Choroid plexus epithelial cell (primary cell): ENCODE measurements at places on chromosomes 5 and 9.

DNA sequence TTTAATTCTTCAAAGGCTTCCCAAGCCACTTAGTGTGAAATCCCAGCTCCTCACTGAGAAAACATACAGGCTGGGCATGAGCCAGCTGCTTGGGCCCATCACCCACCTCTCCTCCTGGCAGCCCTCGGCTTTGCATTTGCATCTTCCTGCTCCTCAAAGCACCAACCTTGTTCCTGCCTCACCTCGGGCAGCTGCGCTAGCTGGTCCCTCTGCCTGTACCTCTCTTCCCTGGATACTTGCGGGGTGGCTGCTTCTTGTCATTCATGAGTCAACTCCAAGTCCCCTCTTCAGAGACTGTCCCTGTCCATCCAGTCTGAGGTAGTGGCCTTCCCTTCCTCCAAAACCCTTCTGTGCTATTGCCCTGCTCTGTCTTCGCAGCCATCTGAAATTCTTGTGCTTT lies 116.1 kb upstream of the CXCL14 start:
- DNase-seq: no peak

GRCh38 chr5:7087719-7088297 lies 308.1 kb upstream of the ADCY2 start:
- no peak for DNase-seq

- peak; percentile 82 for DNase-seq
Observed at GRCh38 chr9:94002316-94003140, 47.4 kb upstream of the BARX1 start.

DNA sequence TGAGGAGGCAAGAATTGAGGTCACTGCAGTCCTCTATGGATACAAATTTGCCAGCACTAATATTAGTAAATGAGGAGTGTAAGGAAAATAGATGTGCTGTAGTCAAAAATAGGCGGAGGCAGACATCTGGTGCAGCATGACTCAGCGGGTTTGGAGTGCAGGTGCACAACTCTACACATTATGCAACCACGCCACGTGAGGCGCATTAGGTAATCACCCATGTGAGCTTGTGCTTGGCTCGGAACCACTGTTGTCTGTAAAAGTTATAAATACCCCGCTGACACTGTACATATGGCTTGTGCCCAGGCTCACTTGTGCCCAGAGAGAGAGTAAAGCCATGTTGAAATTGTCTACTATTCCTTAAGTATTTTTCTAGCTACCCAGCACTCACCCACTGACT lies 623.5 kb upstream of the NUDT12 start:
- peak; percentile 49 for DNase-seq

DNA sequence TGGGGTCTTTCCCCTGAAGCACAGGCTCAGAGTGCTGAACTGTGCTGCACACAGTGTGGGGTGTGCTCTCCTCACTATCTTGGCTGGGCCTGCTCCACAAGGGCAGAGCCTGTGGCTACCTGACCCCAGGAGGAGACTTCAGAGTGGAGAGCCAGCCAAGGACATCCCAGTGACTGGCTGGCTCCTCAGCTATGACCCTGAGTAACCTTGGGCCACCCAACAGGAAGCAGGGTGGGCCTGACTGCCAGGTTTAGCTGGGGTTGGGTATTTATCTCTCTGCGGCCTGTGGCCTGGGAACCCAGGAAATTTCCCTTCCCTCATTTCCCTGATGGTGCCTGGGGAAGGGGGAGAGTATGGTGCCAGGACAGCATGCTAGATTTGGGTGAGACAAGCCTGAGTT lies 2.1 kb upstream of the EEIG1 start:
- no peak for DNase-seq

DNA sequence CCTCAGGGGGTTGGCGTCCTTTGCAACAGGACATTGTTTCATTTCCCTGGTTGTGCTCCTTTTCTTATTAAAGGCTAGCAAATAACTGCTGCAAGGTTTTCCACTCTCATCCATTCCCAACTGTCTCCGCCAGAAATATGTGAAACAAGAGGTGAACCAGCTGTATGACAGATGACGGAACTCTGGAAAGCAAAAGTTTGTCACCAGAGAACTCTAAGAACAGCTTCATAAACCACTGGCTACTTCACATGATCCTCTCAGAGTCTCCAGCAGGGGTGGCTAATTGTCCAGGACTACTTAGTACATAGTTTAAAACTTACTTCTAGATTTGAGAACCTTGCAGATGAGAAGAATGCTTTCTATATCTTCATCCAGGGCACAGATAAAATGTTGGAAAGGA lies 195.9 kb upstream of the RAD23B start:
- no peak for DNase-seq

- peak; percentile 34 for DNase-seq
Observed at GRCh38 chr9:37430841-37431597, 8.5 kb downstream of the GRHPR start.

DNA sequence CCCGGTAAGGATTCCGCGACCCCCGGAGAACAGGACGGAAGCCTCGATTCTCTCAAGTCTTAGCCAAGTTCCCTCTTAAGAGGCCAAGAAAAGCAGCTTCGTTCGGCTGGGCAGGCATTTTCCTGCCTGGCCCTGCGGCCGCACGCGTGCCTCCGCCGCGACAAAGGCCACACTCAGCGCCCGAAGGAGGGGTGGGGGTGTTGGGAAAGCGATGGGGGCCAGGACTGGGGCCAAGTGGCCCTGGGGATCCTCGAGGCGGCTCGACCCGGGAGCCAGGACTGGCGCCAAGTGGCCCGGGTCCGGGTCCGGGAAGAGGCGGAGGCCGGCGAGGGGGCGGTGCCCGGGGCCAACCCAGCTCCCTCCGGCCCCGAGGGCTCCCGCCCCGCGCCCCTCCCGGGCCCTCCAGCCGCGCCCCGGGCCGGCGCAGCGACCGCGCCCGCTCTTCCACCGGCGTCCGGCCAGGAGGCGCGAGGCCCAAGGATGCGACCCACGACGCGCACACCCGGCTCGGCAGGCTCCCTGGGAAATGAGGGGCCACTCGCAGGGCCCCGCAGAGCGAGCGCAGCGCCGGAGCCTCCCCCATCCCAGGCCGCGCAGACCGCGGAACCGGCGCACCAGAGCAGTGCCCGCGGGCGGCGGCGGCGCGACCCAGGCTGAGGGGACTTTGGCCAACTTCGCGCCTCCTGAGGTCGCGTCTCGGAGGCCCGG lies 756 bp downstream of the VAV2 start:
- peak; percentile 19 for DNase-seq

DNA sequence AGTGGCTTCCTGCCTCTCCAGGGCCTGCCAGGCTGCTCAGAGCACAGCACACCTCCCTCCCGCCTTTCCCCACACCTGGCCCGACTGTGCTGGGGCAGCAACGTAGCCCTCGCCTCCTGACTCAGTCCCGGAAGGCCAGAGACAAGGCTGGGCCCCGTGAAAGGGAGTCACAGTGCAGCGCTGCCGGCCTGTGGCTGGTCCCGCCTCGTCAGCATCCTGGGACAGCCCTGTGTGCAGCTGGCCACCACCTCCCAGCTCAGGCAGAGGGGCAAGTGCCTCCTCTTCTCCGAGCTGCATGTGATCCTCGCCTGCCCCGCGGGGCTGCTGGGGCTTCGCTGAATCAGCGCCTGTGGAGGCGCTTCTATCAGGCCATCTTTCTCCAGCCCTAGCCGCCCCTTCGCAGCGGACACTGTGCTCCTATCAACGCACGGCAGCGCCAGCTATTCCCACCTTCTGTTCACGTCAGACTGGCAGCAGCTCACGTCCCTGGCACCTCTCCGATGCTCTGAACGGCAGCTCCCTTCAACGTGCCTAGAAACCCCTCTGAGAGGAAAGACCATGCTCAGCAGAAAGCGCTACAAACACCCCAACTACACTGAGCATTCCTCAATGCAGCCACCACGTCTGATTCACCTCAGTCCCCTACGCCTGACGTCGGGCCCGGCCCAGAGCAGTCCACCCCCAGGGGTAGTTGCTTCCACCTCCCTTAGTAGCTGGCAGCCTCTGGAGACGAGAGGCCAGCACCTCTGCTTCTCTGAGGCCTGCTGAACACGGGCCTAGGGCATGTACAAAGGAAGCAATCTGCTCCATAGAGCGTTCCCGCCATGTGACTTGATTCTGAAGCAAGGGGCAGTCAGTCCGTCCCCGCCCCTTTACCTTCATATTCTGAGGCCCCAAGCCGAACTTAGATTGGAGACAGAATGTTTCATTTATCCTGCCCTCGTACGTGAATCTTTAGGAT lies 78.8 kb downstream of the GPR21 start:
- DNase-seq: peak; percentile 16

GRCh38 chr5:86427158-86427557 lies 190.6 kb upstream of the COX7C start:
- DNase-seq: no peak

GRCh38 chr9:88812938-88813637 lies 178.2 kb upstream of the S1PR3 start:
- DNase-seq: no peak

- no peak for DNase-seq
Observed at GRCh38 chr5:140176031-140176387, 1.0 kb downstream of the CYSTM1 start.

DNA sequence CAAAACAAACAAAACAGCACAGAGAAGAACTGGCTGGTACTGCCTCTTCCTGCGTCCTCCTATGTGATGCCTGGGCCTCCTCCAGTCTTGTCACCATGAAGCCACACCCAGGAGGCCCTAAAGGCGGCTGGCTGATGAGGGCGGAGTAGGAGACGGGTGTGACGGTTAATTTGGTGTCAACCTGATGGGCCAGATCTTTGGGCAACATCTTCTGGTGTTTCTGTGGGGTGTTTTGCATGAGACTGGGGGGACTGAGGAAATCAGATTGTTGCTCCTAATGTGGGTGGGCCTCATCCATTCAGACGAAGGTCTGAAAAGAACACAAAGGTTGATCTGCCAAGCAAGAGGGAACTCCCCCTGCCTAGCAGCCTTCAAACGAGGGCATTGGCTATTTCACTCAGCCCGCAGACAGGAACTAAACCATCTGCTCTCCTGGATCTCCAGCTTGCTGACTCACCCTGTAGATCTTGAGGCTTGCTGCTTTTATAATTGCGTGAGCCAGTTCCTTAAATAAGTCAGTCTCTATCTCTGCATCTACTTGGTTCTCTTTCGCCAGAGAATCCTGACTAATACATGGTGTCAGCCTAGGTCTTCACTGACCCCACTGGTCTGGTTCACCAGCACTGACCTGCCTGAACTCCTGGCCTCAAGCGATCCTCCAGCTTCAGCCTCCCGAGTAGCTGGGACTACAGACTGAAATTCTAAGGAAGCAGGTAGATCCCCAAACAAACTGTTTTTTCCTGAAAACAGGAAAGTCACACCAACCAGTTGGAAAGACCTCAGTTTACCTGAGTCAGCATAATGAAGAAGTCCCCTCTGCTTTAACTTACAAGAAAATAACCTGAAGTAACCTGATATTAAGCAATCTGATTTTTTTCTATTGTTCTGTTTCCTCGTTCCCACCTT lies 12.8 kb upstream of the ZFP62 start:
- DNase-seq: peak; percentile 39

- DNase-seq: peak; percentile 14
Observed at GRCh38 chr5:10151656-10152055, 98.0 kb downstream of the ATPSCKMT start.

DNA sequence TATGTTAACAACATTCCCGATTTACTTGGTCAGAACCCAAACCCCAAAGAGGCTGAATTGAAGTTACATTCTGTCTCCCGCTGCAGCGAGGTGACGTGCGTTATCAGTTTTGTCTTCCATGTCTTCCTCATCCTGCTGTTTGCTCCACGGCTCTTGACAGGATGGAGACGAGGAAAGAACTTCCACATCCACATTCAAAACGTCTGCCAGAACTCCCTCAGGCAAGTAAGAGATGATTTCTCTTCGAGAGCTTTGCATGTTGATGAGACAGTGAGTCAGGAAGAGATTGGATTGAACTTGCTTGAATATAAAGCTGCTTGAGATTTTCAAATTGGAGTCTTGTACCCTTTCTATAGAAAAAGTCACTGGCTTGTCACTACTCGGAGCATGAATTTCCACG lies 242.6 kb downstream of the AUH start:
- DNase-seq: peak; percentile 34

GRCh38 chr5:22678886-22679285 lies 174.3 kb downstream of the CDH12 start:
- DNase-seq: no peak

- peak; percentile 71 for DNase-seq
Observed at GRCh38 chr5:36079200-36079781, 12.6 kb upstream of the UGT3A2 start.

DNA sequence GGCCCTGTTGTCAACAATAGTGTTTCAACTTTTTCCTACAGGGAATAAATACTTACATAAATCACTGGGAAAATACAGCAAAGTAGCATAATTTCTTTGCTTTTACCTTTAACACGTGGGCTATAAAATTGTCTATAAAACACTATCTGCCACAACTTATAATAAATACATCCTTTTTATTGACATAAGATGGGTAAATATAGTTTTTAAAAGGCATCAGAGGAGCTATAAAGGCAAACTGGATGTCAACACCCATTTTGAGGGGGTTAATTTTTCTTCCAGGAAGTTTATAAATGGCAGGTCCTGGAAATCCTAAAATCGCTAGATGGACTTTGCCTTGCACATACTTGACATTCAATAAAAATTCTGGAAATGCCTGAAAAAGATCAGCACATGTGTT lies 358.0 kb downstream of the PDE4D start:
- DNase-seq: no peak

- no peak for DNase-seq
Observed at GRCh38 chr5:117812861-117813260, 1175.5 kb downstream of the DTWD2 start.

DNA sequence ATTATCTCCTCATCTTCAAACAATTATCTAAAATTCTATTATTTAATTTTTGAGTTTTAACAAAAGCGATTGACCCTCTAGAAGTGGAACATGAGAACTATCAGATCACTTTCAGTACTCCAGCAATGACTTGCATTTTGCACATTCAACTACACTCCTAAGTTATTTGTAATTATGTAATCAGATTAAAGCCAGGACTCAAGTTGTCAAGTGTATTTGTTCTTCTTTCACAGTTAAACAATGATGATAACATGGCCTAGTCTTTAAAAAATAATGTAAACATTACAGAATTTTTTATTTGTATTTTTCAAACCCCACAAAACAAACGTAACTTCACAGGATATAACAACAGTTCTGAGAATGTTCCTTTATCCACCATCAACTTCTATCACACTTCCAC lies 2148.9 kb upstream of the ACO1 start:
- DNase-seq: no peak
